Naive thymus-derived CD8-positive, alpha-beta T cell (primary cell): ENCODE measurements at places on chromosomes 7 and 10. TPM values are rescaled to one million over a fixed set of nuclear protein-coding genes. Genes with fewer than 3 reads are reported as not detected.

The SEMA4G gene
- not detected for polyA plus RNA-seq

The CARD11 gene
- 18.9 TPM for polyA plus RNA-seq

The GJD4 gene
- not detected for polyA plus RNA-seq

The PLEKHS1 gene
- polyA plus RNA-seq = not detected

The FKBP6 gene
- not detected for polyA plus RNA-seq

The COL17A1 gene
- not detected for polyA plus RNA-seq

- DNase-seq = no peak
Observed at GRCh38 chr7:149770728-149771636, 2.4 kb downstream of the ZNF467 start.

- DNase-seq = no peak
Observed at GRCh38 chr10:43086321-43086942, 9.6 kb downstream of the RET start.

DNA sequence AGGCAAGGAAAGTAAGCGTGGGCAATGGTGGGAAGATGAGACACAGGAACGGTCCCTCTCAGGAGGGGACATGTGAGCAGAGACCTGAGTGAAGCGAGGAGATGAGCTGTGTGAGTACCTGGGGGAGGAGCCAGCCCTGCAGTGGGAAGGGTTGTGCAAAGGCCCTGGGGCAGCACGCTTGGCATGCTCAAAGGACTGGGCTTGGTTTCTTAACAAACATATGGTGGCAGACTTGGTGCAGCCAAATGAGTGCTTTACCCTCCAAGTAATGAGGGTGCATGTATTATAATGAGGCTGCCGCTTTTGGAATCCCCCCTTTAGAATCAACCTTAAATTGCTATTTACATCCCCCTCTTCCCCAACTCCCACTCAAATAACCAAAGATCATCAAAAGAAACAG lies 152.7 kb upstream of the FRMD4A start:
- DNase-seq = no peak

DNA sequence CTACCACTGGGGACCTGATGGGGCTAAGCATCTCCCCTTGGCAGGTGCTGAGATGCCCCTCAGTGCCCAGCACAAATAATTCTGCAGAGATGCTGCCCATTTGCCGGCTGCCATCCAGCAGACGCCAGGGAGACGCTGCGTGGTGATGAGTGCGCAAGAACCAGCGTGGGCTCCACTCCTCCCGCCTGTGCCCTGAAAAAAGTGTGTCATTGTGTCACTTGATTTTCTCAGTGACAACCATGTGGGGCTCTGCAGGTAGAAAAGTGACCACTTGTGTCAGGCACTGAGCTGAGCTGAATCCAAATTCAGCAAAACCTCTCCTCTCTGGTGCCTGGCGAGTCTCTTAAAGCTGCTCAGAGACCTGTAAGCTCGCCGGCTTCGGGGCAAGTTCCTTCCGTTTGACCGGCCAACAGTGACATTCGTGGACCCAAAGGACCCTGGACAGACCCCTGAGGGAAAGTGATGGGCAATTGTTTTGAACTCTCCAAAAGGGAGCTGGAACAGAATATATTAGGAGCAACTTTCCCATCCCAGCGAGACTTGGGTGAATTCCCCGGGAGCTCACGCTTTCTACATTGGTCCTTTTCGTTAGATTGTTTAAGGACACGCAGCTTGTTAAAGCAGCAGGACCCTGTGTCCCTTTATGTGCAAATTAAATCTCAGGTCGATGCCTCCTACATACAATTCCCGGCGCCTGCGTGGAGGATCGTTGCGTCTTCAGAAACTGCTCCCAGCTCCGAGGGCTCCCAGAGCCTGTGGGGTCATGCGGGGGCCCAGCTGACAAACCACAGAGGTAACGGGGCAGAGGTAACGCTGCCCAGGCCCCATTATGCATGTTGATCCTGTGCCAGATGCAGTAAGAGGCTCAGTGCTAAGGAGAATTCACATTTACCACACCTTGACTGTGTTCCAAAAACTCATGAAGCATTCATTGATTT lies 332.7 kb downstream of the ADARB2 start:
- no peak for DNase-seq

DNA sequence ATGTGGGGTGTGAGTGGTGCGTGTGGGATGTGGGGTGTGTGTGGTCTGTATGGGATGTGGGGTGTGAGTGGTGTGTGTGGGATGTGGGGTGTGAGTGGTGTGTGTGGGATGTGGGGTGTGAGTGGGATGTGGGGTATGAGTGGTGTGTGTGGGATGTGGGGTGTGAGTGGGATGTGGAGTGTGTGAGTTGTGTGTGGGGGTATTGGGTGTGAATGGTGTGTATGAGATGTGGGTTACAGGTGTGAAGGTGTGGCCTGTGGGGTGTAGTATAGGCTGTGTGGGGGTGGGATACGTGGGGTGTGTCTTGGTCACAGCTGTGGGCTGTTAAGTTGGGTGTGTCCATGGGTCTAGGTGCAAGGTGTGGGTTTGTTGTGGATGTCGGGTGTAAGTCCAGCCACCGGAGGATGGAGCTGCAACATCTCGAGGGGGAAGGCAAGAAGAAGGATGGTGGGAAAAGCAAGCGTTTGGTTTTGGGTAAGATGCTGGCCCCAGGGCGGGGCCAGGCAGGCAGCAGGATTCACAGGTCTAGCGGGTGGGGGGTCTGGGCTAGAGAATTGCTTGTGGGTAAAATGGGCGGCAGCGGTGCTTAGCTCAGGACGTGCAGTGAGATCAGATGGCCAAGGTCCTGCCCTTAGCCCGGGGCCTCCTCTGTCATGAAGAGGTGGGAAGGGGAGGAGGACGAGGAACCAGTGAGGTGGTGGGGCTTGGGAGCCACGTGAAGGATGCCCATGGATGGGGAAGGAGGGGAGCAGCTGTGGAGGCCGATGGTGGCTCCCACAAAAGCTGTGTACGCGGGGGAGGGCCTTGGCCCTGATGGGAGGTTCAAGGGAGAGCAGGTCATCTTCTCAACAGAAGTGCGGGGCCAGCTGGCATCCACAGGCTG lies 60.1 kb downstream of the CFAP46 start:
- no peak for DNase-seq

DNA sequence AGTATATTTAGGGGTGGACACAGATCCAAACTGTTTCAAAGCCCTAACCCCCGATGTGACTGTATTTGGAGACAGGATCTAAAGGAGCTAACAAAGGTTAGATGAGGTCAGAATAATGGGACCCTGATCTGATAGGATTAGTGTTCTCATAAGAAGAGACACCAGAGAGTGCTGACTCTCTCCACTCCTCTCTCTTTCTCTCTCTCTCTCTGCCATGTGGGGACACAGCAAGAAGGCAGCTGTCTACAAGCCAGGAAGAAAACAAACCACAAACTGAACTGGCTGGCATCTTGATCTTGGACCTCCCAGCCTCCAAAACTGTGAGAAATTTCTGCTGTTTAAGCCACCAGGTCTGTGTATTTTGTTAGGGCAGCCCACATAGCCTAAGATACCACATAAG lies 84.7 kb upstream of the KDM7A start:
- peak; percentile 14 for DNase-seq

GRCh38 chr7:516216-516605 lies 3.4 kb downstream of the PDGFA start:
- DNase-seq = no peak

- DNase-seq = no peak
Observed at GRCh38 chr7:92092210-92092609, 42.1 kb downstream of the CYP51A1 start.

DNA sequence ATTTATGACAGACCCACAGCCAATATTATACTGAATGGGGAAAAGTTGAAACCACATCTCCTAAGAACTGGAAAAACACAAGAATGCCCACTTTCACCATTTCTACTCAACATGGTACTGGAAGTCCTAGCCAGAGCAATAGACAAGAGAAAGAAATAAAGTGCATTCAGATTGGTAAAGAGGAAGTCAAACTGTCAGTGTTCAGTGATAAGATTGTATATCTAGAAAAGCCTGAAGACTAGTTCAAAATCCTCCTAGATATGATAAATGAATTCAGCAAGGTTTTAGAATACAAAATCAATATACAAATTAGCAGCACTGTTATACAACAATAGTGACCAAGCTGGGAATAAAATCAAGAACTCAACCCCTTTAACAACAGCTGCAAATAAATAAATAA lies 6.9 kb upstream of the ZNF138 start:
- DNase-seq = no peak

GRCh38 chr10:1078668-1079067 lies 22.5 kb downstream of the WDR37 start:
- DNase-seq = no peak

- no peak for DNase-seq
Observed at GRCh38 chr7:8303904-8304528, 42.0 kb upstream of the ICA1 start.

DNA sequence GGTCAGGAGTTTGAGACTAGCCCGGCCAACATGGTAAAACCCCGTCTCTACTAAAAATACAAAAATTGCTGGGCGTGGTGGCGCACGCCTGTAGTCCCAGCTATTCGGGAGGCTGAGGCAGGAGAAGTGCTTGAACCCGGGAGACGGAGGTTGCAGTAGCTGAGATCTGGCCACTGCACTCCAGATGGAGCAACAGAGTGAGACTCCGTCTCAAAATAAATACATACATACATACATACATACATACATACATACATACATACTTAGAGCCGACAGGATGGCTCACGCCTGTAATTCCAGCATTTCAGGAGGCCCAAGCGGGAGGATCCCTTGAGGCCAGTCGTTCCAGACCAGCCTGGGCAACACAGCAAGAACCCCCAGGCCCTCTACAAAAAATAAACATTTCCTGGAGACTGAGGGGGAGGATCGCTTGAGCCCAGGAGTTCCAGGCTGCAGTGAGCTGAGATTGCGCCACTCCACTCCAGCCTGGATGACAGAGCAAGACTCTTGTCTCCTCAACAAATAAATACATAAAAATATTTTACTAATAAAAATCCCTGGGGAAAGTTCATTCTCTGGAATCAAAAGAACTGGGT lies 90.9 kb upstream of the TNRC18 start:
- DNase-seq = no peak

DNA sequence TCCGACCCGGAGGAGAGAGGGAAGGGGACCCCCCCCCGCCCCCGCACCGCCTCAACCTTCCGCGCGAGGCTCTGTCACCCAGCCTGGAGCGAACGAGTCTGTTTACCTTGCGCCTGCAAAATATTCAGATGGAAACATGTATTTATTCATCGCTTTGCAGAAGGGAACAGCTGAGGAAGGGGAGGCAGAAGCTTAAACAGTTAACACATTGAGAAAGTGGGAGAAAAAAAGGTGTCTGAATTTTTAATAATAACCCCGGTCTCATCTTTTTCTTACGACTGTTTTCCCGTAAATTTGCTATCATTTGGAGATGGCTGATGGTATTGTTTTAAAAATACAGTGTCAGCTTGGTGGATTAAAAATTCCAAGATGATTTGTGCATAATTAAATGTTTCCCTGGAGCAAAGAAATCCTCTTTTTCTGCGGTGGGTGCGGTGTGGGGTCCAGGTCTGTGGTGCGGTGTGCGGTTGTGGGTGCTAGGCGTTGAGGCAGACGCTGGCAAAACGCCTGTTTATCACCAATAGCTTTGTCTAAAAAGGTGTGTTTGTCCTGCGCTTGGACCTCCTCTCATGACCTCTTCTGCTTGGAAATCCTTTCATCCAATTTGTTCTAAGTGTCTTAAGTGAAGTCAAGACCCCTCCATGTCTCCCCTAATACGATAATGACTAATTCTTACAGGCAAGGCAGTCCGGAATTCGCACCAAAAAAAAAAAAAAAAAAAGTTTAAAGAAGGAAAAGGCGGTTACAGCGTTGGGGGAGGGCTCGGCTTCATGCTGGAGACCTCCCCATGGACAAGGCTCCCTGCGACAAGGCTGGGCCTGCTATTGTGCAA lies 1.6 kb downstream of the UNCX start:
- DNase-seq = no peak

GRCh38 chr7:129376778-129377700 lies 57.2 kb upstream of the STRIP2 start:
- DNase-seq = no peak
